ENCODE measurements at places on chromosomes 1 and 21. TPM values are rescaled to one million over a fixed set of nuclear protein-coding genes. Genes with fewer than 3 reads are reported as not detected.

The CLIC6 gene
- not detected for total RNA-seq

The MX2 gene
- total RNA-seq: 0.26 TPM

The USP48 gene
- total RNA-seq: 29.6 TPM

The NUAK2 gene
- total RNA-seq: 3.9 TPM

The CFAP141 gene
- not detected for total RNA-seq

The SSBP3 gene
- total RNA-seq: 3.5 TPM

The RNF19B gene
- total RNA-seq: 32.6 TPM

The NCF2 gene
- total RNA-seq: 96.4 TPM

The LMOD1 gene
- 0.26 TPM for total RNA-seq
